ENCODE measurements at places on chromosomes 3 and 15.

DNA sequence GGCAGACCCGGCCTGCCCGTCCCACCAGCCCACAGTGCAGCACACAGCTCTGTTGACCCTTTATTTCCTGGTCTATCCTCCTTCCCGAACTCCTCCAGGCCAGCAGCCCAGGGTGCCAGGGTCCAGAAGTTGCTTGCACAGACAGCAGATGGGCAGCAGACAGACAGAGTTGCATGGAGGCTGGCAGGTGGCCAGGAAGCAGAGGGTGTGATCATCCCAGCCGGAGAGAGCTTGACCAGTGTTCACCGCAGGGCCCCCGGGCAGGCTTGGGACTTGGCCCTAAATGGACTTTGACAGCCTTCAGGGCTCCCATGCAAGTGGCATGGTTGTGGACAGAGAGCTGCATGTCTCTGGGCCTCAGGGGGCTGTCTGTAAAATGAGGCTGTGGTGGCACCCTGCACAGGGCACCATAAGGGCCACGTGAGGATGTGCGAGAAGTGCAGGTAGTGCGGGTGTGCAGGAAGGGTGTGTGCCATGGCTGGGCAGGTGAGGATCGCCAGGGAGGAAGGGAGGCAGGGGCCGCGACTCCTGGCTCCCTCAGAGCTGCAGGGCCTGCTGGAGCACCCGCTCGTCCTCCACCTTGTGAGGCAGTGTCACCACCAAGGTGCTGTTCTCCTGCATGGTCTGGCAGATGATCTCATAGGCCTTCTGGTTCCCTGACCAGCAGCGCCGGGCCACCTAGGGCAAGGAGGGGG lies 6.3 kb upstream of the ZXDC start:
- no peak for DNase-seq

- no peak for DNase-seq
Observed at GRCh38 chr3:170809007-170809974, 60.7 kb downstream of the RPL22L1 start.

GRCh38 chr3:13301286-13301987 lies 118.7 kb downstream of the NUP210 start:
- no peak for DNase-seq

GRCh38 chr15:43989938-43990337 lies 163.1 kb downstream of the WDR76 start:
- DNase-seq = no peak

GRCh38 chr3:43999728-44000319 lies 241.9 kb upstream of the TOPAZ1 start:
- no peak for DNase-seq
